IPS DF 6.9 (cell line): ENCODE measurements at places on chromosomes 13 and 19.

- no peak for DNase-seq
These were observed 25.2 kb upstream of the IGSF23 start for GRCh38 chr19:44587963-44588770.

DNA sequence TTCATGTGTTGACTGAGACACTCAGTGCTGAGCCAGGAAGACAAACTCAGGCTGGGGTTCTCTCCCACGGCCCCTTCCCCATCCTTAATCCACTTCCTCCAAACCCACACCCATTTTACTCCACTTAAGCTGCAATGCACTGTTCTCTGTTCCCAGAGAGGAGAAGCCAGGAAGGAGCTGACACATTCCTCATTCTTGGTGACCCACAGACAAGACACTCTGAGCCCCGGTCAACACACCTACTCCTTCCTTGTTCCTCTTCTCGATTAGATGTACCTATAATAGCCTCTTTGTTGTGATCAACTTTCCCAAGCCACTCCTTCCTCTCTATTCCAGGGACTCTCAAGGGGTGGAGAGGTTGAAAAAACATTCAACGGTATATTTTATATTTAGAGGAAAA lies 47.1 kb downstream of the INSR start:
- no peak for DNase-seq

DNA sequence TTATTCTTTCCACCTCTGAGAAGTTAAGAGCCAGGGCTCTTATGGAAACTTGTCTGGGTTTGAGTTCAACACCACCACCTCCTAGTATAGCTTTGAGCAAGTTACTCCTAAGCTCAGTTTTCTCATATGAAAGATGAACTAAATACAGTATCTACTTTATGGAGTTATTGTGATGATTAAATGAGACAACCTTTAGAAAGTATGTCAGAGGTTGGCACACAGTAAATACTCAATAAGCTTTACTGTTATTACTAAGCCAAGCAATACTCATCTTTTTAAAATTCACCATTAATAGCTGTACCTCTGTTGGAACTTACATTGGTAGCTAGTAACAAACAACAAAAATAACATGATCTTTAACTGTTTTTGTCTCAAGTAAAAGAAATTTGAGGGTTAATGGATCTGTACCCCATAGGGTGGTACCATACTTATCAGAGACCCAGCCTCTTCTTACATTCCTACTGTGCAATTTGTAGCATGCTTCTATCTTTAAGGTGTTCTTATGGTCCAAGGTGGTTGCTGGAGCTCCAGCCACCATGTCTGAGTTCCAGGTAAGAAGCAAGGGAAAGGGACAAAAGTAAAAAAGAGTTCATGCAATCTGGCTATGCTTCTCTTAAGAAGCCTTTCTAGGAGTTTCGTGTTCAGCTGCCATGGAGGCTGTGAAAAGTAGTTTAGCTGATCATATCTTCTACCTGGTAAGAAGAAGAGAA lies 24.1 kb upstream of the NDFIP2 start:
- DNase-seq, result no peak

DNA sequence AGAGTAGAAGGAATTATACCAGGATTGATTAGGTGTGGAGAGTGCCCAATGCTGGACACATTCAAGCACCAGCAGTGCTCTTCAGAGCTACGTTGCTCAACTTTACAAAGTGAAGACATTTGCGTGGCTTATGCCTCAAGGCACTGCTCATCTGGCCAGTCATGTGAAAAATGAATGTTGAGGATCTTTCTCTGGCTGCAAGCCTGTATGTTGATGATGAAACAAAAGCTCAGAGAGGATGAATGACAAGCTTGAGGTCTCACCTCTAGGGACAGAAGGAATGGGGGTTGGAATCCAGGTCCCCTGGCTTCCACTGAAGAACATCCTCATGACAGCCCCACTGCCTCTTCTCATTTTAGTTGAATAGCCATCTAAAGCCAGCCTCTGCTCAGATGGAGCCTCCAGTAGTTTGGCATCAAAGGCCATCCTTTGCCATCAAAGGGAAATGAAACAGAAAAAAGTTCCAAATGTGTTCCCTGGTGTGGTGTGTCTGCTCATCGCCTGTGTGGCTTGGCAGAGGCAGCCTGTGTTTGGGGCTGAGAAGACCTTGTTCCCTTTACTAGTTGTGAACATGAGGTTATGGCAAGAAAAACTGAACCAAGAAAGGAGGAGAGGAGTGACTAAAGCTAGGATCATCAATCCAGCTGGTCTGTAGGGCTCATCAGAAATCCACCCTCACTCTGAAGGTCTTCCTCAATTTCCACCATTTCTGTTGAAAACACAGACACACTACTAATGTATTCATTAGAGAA lies 114.0 kb upstream of the KL start:
- DNase-seq, result no peak

- no peak for DNase-seq
These were observed 4.6 kb upstream of the GPI start for GRCh38 chr19:34360354-34360909.

GRCh38 chr19:30086916-30087315 lies 144.9 kb downstream of the URI1 start:
- DNase-seq, result no peak

DNA sequence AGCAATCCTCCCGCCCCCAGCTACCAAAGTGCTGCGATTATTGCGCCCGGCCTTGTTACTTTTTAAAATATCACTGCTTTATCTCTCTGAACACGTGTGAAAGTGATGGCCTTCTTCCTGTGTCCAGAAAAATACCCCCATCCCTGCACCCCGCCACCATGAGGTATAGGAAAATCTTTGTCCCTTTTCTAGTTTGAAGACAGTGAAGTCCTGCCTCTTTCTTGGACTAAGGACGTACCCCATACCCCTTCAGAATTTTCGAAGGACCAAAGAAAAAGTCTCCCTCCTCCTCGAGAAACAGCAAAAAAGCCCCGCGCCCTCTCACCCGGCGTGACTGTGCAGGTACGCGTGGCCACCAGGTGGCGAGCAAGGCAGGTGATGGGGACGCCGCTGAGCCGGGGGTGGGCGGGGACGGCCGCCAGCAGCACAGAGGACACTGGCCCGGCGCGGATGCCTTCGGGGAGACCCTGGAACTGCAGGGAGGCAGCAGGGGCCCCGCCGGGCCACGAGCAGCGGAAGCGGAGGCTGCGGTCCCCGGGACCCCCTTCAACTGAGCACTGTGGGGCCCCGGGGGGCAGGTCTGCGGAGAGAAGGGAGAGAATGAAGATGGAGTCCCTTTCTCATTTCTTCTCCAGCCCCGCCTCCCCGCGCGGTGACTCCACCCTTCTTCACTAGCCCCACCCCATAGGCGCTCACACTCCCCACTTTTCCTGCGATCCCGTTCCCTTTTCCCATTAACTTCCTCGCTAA lies 3.2 kb downstream of the VSIG10L start:
- no peak for DNase-seq

- DNase-seq, result no peak
These were observed 2.8 kb upstream of the CEACAM5 start for GRCh38 chr19:41705393-41706174.

- DNase-seq, result no peak
These were observed 2.4 kb downstream of the KLC3 start for GRCh38 chr19:45342911-45343310.

DNA sequence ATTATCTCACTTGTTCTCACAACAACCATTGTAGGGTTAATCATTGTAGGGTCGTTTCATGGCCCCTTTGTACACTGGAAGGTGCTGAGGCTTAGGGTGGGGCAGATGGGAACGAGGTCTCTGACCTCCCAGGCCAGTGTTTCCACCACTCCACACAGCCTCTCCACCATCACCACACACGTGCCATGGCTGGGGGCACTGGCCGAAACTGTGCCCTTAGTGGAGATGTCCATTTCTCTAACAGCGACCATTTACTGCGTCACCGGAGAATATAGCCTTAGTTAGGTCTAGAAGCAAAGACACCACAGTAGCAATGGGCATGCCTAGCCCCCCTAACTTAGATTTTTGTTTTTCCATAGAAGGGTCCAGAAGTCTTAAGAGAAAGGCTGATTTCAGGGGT lies 36.5 kb downstream of the COL4A1 start:
- DNase-seq, result no peak

GRCh38 chr13:29576581-29576980 lies 18.9 kb downstream of the SLC7A1 start:
- no peak for DNase-seq

DNA sequence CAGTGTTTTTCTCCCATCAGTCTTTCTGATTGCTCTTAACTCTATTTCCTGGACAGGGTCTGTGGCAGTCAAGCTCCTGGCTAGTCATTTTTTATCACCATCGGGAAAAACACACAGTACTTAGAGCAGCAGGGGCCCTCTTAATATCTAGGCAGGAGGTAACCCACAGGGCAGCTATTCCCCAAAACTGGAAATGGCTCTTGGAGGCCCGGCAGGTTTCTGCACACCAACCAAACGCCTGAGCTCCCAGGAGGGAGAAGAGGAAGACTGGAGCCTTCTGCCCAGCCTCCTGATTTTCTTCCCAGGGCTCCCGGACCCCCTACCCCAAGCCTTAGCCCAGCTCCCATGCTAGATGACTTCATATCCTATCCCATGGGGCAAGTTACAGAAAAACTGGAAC lies 49.3 kb upstream of the VSTM2B start:
- no peak for DNase-seq

GRCh38 chr13:49938921-49939320 lies 2.8 kb upstream of the SPRYD7 start:
- no peak for DNase-seq

GRCh38 chr13:111372651-111373425 lies 52.4 kb downstream of the TEX29 start:
- no peak for DNase-seq

DNA sequence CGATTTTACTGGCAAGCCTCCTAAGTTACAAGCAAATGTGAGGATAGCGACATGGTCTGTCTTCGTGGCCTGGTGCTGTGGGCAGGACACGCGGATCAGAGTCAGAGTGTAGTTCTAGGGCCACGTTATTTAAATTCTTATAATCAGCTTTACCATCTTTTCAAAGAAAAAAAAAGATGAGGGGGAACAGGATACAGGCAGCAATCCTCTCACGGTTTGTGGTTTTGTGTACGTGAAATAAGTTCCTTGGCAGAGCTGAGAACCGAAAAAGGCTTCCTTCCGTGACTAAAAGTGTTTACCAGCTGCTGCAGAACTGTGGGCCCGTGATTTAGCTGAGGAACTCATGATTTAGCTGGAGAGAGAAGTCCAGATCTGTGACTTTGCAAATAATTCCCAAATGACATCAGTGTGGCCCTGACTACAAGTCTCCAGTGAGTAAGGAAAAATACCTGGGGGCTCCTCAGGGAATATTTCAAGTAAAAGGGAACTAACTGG lies 27.2 kb downstream of the RCBTB2 start:
- DNase-seq, result no peak
